ENCODE measurements at places on chromosomes 5 and 9.

GRCh38 chr5:177472460-177473442, 683 bp downstream of the DBN1 start:
- peak; percentile 49 for DNase-seq

GRCh38 chr5:64973215-64973614, 204.5 kb downstream of the CWC27 start:
- DNase-seq, result no peak

DNA sequence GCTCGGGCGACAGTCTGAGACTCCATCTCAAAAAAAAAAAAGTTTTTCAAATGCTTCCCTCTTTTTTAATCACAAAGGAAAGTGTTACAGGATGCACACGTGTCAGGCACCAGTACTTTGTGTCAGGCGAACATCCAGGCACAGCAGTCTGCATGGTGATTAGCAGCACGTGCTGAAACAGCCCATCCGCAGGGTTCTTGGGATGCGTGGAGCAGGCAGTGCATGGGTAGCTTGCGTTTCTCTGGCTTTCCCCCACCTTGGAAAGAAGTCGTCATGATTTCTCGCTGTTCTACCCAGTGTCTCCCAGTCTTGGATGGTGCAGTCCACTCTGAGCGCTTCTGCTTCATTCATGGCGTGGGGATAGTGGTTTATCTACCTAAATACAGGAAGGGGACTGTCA, 35.4 kb downstream of the GPR107 start:
- no peak for DNase-seq

- DNase-seq, result no peak
Measured at GRCh38 chr5:50766462-50766861, 100.0 kb downstream of the PARP8 start.

DNA sequence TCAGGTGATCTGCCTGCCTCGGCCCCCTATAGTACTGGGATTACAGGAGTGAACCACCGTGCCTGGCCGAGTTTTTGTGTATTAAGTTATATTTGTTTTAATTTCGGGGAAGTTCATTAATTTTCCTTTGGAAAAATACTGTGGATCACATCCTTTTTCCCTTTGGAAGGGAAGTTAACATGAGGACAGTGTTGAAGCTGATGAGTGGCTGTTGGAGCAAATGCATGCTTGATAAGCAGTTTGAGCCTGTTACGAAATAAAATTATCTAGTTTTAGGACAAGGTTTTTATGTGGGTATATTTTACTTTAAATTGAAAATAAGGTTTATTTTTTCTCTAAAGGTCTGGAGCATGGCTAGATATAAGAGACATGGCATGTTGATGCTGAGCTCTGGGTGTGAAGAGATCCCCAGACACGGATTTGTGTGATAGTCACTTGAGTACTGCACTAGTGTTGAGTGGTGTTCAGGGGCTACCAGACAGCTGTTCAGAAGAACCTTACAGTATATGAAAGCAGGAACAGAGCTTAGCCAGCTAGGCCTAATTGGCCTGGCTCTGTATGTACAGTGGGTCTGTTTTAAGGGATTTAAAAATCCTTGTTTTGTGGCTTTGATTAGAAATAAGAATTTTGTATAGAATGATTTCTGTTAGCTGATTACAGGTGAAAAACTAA, 17.4 kb downstream of the LMNB1 start:
- no peak for DNase-seq

All from GDM1 (cell line).